Hematopoietic multipotent progenitor cell treated with erythropoietin and hydrocortisone succinate and interleukin-3 and kit ligand, for 8 days (in vitro differentiated cells): ENCODE measurements at places on chromosomes 6 and 20.

DNA sequence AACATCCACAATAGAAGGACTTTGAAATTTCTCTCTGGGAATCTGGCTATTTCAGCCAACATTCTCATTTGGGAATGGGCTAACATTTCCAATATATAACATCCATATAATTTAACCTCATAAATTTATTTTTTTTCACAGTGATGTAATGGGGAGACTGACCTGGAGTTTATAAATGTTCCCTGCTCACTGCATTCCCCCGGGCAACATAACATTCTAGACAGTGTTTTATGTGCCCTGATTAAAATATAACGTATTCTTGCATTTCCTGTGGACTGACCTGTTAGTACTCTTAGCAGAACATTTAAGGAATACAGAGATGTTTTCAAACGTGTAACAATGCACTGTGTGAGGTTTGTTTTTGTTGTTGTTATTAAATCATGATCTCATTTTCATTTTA, 20.9 kb downstream of the TSHZ2 start:
- no peak for DNase-seq

DNA sequence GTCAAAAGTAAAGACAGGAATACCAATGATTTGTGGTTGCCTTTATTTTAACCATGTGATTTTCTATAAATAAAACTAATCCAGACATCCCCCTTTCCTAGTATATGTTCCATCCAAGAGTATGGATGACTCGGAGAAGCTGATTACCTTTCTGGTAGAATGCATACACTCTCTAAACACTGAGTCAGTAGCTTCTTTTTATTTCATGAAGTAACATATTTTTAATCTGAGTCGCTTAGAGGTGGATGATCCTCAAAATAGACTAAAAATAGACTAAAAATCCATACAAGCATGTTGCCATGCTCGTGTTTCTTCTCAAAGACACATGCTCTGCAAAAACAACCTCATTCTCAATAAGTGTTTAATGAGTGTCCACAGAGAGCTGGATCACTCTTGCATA, 263.7 kb downstream of the COL12A1 start:
- no peak for DNase-seq

GRCh38 chr6:13427801-13428582, 59.4 kb downstream of the GFOD1 start:
- peak; percentile 64 for DNase-seq

GRCh38 chr6:34986845-34987246, 97.8 kb downstream of the ANKS1A start:
- peak; percentile 78 for DNase-seq

GRCh38 chr6:3750317-3751076, 1.0 kb downstream of the PXDC1 start:
- DNase-seq = no peak

GRCh38 chr6:132070356-132070755, 119.2 kb upstream of the CCN2 start:
- DNase-seq = no peak

GRCh38 chr6:89483111-89483720, 50.3 kb downstream of the ANKRD6 start:
- no peak for DNase-seq

DNA sequence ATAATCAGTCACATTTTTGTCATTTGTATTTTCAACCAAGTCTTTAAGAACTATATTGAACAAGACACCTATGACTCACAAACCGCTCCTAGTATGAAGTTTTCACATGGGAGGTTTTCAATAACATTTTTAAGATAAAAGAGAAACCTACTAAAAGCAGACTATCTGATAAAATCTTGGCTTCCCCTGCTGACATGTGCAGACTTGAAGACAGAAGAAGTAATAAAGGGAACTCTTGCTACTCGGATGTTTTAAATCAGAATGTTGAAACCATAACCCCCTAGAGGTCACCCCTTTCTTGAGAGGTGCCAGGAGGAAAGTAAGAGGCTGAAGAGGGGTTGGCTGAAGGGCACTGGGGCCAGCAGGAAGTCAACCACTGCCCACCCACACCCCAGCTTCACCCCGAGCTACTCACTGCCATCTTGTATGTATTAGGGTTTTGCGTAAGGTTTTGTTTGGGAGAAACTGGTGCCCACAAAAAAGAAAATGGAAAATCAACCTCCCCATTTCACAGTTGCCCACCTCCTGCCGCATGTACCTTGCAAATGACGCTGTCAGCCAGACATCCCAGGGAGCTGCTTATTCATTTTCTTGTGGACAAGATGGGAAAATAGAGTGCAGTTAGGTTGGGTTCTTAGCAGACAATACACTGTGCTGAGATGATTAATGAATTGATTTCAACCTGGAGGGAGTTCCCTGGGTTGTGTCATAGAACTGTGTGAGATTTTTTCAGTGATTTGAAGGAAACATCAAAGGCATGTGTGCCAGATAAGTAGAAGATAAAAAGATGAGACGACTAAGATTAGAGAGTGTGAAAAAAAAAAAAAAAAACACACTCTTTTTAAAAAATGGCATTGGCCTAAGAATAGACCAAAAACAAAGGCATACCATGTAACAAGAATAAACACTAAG, 83.2 kb upstream of the TAB2 start:
- no peak for DNase-seq

DNA sequence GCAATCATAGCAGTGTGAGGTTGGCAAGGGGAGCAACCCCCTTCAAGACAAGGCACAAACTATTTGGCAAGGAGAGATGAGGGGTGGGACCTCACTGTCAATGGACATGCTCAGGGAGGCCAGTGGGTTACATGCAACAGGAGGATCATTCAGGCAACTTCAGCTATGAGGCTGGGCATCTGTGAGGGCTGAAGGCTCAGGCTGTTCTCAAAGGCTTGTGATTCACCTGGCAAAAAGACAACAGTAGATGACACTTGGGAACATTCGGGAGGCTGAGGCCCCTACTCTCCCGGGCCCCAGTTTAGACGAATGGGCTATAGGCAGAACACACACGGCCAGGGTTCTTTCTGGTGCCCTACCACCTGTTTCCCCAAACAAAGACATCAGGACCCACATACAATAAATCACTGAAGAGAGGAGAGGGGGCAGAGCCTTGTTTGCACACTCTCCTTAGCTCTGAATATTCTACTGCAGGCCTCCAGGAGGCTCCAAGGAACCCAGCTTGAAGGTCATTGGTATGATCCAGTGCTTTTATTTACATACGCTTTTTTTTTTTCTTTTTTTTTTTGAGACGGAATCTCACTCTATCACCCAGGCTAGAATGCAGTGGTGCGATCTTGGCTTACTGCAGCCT, 7.9 kb downstream of the TUBB start:
- peak; percentile 22 for DNase-seq

GRCh38 chr6:146997062-146997461, 207.2 kb upstream of the STXBP5 start:
- DNase-seq = no peak

- no peak for DNase-seq
These were observed 187.1 kb upstream of the PHACTR1 start for GRCh38 chr6:12529364-12530019.

GRCh38 chr6:166244353-166245045, 63.7 kb downstream of the PRR18 start:
- no peak for DNase-seq

DNA sequence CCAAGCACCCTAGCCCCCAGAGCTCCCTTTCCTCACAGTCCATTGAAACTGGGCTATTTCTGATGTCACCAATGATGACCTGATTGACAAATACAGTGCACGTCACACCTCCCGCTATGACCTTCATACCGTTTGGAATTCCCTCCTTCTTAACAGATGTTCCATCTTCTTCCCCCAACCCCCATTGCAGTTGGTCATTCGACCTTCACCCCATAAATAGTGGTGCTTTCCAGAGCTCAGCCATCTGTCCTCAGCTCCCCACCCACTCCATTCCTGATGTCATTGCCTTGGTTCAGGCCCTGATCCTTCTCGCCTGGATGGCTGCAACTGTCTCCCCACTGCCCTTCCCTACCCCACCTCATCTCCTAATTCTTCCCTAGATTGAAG, 198.5 kb downstream of the SOD2 start:
- DNase-seq = no peak

- DNase-seq = peak; percentile 53
These were observed 20.6 kb downstream of the JARID2 start for GRCh38 chr6:15266423-15266996.

GRCh38 chr20:24723186-24723585, 225.9 kb upstream of the CST7 start:
- no peak for DNase-seq

DNA sequence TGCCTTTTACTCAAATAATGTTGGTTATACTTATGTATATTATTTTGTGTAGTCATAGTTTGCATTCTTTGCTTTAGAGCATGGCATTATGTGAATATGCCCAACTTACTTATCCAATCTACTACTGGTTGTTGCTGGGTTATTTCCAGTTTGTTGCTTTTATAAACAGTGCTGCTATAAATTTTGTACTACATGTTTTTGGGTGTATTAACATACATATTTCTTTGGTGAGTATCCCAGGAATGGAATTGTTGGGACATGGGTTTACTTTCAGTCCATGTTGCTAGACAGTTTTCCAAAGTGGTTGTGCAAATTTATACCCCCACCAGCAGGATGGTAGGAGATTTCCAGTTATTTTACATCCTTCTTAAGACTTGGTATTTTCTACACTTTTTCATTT, 157.1 kb upstream of the THEMIS start:
- no peak for DNase-seq

- DNase-seq = peak; percentile 69
These were observed 15.2 kb upstream of the ZNF335 start for GRCh38 chr20:45987108-45987780.

DNA sequence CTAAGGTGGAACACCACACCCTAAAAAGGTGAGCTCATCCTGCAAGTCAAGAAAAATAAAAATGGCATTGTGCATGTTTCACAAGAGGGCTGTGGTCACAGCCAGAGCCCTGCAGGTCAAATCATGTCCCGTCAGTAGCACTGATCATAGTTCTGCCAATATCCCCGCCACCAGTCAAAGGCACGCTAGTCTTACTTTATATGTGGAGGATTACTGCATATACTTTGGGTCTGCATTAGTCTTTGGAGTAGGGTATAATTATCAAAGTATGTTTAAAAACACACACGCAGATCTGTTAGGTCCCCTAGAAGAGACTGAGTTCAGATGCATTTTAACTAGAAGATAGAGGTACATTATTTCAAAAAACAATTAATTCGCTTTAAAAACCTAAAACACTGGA, 1.8 kb downstream of the PERP start:
- DNase-seq = no peak
